ENCODE measurements at places on chromosomes 1 and 21.

- DNase-seq = no peak
Observed at GRCh38 chr1:168467452-168467851, 76.3 kb downstream of the XCL2 start.

DNA sequence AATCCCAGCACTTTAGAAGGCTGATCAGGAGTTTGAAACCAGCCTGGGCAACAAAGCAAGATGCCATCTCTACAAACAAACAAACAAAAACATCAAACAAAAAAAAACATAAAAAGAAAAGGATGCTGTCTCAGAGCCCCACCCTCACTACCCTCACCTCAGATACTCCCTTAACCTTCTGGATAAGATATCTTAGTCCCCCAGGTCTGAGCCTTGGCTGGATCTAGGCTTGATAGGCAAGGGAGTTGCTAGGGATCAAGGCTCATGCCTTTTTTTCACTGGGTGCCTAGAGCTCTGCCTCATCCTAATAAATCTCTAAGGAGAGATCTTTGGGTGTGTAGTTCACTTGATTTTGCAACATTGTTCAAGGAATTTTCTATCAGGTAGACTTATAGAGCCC lies 7.4 kb downstream of the HDAC1 start:
- DNase-seq = no peak

DNA sequence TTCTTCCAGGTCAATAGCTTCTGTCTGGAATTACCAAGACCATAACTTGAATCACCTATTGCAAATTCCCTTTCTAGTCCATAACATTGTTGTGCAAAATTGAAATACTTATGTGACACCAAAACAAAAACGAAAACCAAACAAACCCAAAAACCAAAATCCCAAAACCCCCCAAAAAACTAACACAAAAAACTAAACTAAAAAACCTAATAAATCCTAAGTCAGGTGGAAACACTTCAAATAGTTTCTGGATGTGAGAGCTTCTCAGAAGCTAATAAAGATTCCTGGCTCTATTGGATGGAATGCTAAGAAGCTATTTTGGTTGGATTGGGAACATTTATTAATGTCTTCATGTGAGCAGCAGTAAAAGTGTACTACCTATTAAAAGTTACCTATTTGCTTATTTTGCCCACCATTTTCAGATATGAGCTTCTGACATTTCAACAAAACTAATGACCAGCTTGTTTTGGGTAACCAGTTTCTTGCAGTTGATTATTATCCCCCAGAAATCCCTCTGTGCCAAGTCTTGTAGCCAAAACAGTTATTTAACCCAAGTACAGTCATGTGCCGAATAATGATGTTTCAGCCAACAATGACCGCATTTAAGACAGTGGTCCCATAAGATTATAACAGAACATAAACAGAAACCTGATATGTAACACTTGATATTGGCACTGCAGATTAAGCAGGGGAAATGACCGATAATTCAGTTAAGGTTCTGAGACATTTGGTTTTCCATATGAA lies 76.4 kb downstream of the LTN1 start:
- no peak for DNase-seq

GRCh38 chr1:36160949-36161485 lies 5.1 kb downstream of the MAP7D1 start:
- DNase-seq = no peak

DNA sequence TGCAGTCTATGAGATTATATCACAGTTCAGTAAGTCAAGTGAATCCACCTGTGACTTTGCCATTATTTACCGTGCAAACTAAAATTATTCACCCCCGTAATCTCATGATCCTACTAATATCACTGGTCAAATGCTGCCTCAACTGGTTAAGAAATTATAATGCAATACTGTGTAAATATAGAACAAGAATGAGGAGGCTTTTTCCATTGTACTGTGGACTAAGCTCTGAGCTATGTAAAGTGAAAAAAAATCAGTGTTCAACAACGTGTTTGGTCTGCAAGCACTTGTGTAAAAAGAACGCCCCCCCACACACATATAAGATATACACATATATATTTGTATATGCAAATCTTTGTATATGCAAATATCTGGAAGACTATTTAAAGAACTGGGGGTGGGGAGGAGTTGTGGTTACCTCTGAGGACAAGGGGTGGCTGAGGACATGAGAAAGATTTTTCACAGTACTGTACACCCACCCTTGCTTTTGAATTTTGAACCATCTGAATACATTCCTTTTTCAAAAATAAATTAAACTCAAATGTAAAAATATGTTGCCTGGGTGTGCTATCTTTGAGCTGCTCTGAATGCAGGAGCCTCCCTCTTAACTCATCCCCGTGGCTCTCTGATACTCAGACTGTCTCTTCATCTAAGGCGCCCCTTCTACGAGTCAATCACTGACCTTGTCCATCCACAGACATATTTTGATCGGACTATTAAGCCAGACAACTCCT lies 57.0 kb downstream of the PTP4A2 start:
- no peak for DNase-seq
